HT-29 (cell line): ENCODE measurements at places on chromosomes 4 and X.
A peak's percentile ranks its signal among the peaks of the same experiment; 100 is the strongest.

DNA sequence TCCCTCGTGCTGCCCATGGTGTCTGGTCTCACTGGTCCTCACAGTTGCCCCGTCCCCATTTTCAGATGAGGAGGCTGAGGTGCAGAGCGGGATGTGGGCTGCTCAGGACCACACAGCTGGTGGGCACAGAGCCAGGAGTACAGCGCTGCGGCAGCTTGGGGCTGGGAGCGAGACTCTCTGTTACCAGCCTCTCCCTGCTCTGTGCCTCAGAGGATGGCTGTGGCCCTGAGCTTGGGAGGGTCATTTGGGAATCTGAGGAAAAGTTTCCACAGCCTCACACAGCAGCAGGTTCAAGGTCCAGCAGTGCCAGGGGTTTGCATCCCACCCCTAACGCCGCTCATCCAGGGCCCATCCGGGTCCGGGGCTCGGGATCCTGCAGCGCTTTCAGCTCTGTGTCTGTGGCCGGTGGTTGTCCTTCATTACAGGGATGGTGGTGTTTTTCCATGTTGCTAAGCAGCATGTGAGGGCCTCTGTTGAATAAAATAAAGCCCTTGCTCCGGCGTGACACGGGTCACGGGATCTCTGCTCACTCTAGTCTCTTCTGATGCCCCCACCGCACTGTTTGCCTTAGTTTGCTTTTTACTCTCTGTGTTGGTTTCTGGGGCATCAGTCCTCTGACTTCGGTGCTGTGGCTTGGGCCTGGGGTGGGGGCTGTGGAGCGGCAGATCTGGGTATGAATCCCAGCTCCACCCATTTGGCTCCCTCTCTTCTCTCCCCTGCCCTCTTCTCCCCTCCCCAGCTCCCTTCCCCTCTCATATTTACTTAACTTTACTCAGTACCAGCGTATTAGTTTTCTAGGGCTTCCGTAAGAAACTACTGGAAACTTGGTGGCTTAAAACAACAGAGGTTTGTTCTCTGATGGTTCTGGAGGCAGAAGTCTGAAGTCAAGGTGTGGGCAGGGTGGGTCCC is 6.5 kb downstream of the WFS1 start:
- DNase-seq: no peak

DNA sequence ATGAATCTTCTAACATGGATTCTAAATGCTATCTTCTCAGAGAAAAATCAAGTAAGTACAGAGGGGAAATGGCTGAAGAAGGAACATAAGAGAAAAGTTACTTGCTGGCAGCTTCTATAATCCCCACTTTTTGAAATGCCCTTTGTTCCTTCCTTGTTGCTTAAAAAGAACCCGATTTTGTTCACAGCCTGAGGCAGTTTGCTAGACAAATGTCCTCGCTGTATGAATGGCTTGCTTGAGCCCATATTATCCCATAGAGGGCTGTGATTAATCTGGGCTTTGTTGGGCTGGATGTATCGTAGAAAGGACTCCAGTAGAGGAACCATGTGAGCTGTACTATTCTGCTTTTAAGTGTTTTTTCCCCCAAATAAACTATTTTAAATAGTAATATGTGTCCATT is 134.3 kb upstream of the FGF13 start:
- DNase-seq: no peak

DNA sequence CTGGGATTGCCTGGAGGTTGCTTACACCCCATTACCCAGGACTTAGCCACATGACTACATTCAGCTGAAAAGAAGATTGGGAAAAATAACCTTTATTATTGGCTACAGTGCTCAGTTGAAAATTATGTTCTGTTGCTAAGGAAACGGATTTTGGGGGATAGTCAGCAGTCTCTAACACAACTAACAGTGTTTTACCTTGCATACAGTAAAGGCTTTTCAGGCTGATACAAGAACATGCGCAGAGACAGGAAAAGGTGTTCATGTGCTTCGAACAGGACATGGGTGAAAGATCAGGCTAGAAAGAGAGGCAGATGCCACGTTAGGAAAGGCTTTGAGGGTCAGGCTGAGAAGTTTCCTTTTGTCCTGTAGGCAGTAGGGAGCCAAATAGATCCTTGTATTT is 14.8 kb upstream of the RHOH start:
- no peak for DNase-seq

DNA sequence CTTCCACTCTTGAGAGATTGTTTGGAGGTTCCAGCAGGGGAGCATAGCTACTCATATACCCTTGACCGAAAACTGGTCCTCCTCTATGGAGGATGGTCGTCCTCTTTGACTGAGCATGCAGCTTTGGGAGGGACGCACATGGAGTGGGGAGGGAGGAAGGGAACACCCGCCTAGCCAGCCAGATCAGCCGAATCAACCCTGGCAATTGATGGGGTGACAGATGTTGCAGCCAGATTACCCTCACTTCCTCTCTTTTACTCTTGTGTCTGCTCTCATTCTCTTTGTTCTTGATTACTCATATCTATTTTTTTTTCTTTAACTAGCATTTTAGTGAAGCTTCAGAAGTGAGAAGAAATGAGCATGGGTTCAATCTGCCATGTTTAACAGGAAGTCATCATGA is 19.6 kb downstream of the MGST2 start:
- DNase-seq: no peak

- DNase-seq: no peak
These were observed 18.6 kb downstream of the ZCCHC4 start for GRCh38 chr4:25330905-25331808.

DNA sequence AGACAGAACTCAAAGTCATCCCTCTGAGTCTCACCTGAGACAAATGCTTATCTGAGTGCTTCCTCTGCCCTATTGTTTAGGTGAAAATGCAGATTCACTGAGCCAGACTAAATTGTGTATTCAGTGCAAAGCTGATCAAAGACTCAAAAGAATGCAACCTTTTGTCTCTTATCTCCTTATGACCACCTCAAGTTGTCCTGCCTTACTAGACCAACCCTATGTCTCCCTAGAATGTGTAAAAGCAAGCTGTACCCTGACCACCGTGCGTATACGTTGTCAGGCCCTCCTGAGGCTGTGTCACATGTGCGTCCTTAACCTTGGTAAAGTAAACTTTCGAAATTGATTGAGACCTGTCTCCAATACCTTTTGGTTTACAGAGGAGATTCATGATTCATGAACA is 63.6 kb upstream of the SH3RF1 start:
- no peak for DNase-seq

GRCh38 chr4:98110214-98110613 is 33.1 kb downstream of the STPG2 start:
- DNase-seq: no peak

DNA sequence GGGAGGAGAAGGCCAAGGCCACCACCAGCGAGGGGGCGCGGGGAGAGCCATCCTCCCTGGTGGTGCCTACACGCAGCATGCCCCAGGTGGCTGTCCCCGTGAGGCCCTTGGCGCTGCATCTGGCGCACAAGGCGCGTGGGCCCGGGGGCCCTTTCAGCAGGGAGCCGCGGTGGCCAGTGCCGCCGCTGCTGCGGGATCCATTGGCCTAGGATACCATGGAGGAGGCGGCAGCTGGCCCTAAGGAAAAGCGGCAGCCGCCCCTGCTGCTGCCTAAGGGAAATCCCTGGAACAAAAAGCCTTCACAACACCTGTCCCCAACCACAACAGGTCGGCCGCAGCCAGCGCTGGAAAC is 1059.6 kb downstream of the TECRL start:
- DNase-seq: no peak

- DNase-seq: no peak
These were observed 129.9 kb upstream of the BANK1 start for GRCh38 chr4:101660607-101661006.

- DNase-seq: peak; percentile 24
These were observed 11.5 kb downstream of the NDP start for GRCh38 chrX:43961699-43962098.

- no peak for DNase-seq
These were observed 51.3 kb downstream of the UGT8 start for GRCh38 chr4:114649908-114650307.

GRCh38 chr4:37628977-37629609 is 57.1 kb downstream of the RELL1 start:
- peak; percentile 70 for DNase-seq

- no peak for DNase-seq
These were observed 68.0 kb downstream of the YIPF7 start for GRCh38 chr4:44583393-44583792.

- DNase-seq: no peak
These were observed 13.7 kb downstream of the ZBTB33 start for GRCh38 chrX:120264341-120264740.

DNA sequence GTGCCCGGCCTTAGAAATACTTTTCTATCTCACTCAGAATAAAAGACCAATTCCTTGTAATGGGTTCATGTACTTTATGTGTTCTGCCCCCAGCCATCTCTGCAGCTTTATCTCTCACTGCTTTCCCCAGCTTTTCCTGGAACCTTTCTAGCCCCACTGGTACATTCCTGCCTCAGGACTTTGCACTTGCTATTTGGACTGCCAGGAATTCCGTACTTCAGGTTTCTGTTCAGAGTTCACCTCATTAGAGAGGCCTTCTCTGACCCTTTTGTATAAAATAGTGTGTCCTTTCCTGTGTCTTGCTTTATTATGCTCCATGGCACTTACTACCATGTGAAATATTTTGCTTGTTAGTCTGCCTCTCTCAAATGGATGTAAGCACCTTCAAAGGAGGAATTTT is 112.5 kb downstream of the PDLIM5 start:
- no peak for DNase-seq

GRCh38 chr4:81481151-81481550 is 9.4 kb upstream of the RASGEF1B start:
- DNase-seq: no peak

GRCh38 chr4:39441593-39441992 is 17.1 kb downstream of the RPL9 start:
- DNase-seq: no peak

GRCh38 chr4:72564789-72565188 is 4.2 kb downstream of the ADAMTS3 start:
- no peak for DNase-seq

GRCh38 chr4:42453612-42454011 is 56.3 kb downstream of the SHISA3 start:
- DNase-seq: no peak

GRCh38 chr4:144674711-144675110 is 28.8 kb downstream of the HHIP start:
- no peak for DNase-seq

DNA sequence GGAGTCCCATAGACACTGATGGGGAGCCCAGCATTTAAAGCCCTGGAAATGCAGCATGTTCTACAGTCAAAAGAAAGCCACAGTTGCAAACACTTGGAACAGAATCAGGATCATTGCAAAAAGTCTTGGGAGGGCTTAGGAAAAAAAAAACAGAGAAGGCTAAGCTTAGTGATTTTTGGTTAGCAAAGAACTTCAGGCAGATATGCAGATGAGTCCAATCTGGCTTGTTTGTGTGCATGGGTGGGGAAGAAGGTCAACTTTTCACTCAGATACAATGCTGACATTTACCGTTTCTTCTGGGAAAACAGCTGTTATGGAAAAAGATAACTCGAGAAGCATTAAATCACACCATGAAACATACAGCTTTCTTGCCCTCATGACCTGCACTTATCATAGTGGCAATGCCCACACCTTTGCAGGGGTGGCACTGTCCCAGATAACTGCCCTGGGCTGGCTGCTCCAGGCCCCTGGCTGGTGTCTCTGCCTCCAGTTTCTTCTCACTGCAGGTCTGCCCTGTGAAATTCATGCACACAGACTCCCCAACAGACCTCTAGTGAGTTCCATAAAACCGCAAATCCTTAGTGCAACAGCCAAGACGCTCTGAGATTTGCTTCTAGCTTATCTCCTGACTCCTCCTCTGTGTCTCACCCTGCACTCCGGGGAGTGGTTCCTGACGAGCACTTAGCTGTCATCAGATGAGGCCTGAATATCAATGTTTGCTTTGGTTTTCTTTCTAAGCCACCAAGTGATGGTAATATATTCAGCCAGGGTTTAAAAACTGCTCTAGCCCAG is 99.2 kb downstream of the DRD5 start:
- DNase-seq: no peak

DNA sequence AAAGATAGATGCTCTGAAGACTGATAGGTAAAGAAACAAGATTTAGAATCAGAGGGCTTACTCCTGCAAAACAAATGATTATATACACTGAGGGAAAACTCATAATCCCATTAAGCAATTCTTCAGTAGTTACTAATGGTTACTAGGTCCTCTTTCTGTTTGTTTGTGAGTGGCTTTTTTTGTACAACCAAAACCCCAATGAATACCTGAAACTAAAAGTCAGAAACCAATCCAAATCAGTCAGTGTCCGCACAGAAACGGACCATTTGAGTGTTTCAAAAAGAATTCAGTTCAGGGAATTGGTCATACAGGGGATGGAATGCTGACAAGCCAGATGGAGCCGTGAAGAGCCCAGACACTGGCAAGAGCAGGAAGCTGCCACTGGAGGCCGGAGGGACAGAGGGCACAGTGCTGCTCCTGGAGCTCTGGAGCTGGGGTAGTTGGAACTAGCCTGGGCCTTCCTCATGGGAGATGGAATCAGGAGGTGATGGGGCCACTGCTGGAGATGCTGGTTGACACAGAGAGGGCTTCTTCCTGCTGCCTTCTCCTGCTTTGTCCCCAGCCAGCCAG is 31.9 kb downstream of the SETD7 start:
- DNase-seq: no peak

DNA sequence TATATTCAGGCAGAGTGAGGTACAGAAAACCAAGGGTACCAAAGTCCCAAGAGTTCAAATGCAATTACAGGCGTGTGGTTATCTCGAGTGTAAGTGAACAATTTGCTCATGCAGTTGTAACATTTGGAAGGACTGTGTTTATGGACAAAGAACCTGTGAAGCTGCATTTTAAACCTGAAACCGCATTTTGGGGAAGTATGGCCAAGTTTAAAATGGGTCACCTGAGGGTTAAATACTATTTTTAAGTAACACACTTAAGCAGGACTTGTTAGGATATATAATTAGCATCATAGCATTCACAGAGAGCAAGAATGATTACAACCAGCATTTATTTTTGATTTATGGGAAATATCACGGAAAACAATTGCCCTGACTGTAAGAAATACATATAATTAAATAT is 79.1 kb upstream of the LCORL start:
- DNase-seq: no peak

DNA sequence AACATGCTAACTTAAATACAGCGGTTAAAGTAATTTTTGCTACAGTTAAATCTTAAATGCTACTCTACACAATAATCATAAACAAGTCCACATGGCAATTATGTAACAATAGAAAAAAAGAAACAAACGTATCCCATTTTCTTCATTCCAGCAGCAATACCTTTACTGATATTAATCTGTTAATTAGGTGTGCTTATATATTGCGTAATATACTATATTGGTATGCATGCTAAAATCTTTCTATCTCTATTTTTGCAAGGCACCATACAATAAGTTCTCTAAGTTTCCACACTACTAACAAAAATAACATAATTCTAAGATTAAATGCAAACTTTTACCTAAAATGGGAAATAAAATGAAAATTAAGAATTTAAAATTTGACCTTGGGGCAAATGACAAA is 500.6 kb downstream of the SPOCK3 start:
- DNase-seq: no peak

GRCh38 chr4:2848449-2848848 is 4.8 kb downstream of the ADD1 start:
- DNase-seq: no peak

GRCh38 chr4:70838666-70839588 is 763 bp downstream of the GRSF1 start:
- DNase-seq: peak; percentile 66

GRCh38 chrX:127011629-127012028 is 192.1 kb downstream of the PRR32 start:
- no peak for DNase-seq

- no peak for DNase-seq
These were observed 91.5 kb downstream of the HPRT1 start for GRCh38 chrX:134551376-134552048.

- DNase-seq: no peak
These were observed 7.7 kb upstream of the STK32B start for GRCh38 chr4:5043579-5043978.

GRCh38 chrX:47212381-47213293 is 5.8 kb upstream of the CDK16 start:
- DNase-seq: no peak
